Natural killer cell treated with Interleukin-12 subunit alpha and Interleukin-12 subunit beta and Interleukin-15 and Interleukin-18, amount 100 ng/mL, for 72 hours (primary cell): ENCODE measurements at places on chromosomes 4 and X.

- DNase-seq: no peak
Measured at GRCh38 chr4:83389756-83390505, 55.3 kb upstream of the HPSE start.

DNA sequence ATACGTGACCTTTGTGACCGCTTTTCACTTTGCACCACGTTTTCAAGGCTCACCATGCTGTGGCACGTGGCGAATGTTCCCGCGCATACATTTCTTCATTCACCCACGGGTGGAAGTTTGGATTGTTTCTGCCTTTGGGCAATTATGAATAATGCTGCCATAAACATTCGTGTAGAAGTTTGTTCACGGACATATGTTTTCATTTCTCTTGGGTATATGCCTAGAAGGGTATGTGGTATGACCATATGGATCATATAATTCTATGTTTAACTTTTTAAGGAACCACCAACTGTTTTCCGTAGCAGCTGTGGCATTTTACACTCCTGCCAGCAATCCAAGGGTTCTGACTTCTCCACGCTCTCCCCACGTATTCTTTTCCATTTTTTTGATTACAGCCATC is 60.9 kb upstream of the MXD4 start:
- no peak for DNase-seq

DNA sequence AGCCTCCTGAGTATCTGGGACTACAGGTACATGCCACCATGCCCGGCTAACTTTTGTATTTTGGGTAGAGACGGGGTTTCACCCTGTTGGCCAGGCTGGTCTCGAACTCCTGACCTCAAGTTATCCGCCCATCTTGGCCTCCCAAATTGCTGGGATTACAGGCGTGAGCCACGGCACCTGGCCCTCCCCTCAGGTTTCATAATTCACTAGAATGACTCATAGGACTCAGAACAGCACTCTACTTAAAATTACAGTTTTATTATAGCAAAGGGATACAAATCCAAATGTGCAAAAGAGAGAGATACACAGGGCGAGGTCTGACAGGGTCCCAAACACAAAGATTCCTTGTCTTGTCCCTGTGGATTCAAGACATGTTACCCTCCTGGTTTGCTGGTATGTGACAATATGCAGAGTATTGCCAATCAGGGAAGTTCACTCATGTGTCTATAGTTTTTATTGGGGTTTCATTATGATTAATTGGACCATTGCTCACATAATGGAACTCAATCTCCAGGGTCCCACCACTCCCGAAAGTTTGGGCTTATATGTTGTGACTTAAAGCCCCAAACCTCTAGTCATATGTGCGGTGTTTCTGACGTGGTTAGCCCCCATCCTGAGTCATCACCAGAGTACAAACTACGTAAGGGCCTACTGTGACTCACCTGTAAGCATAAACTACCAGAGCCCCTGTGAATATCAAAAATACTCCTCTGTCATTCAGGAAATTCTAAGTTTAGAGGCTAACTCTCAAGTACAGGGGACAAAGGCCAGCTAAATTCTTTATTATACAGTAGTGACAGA is 5.2 kb downstream of the YIPF6 start:
- DNase-seq: no peak

- DNase-seq: no peak
Measured at GRCh38 chrX:83829874-83830273, 31.1 kb upstream of the CYLC1 start.

DNA sequence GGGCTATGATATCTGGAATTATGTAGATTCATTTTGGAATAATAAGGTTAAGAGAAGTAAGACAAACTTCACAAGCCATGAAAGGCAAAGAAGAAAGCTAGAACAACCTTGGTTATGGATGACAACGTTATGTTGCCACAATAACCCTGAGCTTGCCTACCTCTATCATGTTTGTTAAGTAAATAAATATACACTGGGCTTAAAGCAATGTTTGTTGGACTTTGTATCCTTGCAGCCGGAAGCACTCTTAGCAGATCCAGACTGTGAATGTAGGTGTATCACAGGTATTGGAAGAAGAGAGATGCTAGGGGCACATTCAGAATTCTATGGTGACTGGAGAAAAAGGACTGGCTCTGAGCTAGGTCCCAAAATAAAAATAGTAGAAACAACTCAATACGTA is 214.4 kb downstream of the HS3ST1 start:
- DNase-seq: no peak

DNA sequence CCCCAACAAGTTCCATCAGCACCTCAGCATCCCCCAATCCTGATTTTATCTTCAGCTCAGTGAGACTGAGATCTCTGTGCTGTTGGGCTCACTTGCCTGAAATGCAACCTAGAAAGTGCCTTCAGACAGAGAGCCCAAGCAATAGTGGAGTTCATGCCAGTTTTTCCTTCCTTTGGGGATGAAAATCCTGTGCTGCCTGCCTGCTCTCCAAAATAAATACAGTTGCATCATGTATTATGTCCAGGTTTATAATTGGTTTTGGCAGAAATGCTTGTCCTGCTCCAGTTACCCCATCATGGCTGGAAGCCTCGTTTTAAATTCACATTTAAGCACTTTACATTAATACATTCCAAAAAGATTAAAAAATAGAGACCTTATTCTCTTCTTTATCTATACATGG is 1865.5 kb upstream of the TENM3 start:
- no peak for DNase-seq

DNA sequence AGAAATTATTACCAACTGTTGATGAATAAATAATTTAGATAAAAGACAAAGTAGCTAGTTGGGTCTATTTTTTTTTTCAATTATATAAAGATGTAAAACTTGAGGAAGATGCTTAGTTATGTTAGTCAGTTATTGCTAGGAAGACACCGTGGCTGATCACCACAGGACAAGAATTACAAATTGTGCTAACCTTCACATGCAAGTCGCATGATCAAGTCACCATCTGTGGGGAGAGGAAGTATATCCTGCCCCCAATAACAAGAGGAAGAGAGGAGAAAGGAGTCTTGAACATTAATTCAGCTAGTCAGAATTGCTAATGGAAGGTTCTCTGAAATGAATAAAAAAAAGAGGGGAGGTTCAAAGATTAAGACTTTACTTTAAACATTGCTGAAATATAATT is 52.3 kb downstream of the CPEB2 start:
- DNase-seq: no peak
